GF-D8 (cell line): ENCODE measurements at places on chromosomes 1 and 21.

DNA sequence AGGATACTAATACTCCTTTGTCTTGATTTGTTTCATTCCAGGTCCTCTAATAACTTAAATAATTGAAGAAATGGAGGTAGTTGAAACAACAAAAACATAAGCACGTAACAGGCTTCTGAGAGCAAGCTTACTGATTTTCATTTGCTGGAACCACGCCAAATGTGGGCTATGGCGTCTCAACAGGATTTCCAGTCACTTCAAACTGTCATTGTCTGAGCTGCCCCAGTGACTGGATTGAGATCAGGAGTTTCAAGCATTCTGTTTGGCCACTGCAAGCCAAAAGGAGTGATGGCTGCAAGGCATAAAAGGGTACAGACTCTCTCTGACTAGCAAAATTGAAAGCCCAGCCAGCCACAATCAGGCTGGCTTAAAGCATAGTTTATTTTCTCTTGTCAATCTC, 289.9 kb downstream of the DPYD start:
- no peak for DNase-seq

DNA sequence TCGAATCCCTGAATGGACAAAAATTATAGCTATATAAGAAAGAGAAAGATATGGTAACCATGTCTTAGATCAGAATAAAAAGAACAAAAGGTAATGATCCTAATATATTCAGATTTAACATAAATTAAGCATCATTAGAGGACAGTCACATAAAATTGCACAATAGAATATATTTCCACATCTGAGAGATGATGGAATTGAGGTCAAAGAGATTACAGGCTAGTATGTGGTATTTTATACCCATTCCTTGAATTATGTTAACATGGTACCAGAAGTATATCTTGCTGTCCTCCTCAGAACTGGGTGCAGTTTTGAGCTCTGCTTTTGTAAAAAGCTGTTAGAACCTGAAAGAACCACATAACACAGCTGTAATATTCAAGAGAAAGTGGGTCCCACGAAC, 245.6 kb upstream of the HOOK1 start:
- DNase-seq: no peak

GRCh38 chr1:58038574-58038973, 508.0 kb downstream of the OMA1 start:
- DNase-seq: no peak

- DNase-seq: no peak
Observed at GRCh38 chr1:26411624-26412074, 1.0 kb downstream of the LIN28A start.
